ENCODE measurements at places on chromosomes 5 and 9. TPM values are rescaled to one million over a fixed set of nuclear protein-coding genes. Genes with fewer than 3 reads are reported as not detected.

GRCh38 chr5:74299833-74300232 is 340.7 kb downstream of the ENC1 start:
- no peak for DNase-seq

The SNX2 gene
- 54.7 TPM for total RNA-seq

DNA sequence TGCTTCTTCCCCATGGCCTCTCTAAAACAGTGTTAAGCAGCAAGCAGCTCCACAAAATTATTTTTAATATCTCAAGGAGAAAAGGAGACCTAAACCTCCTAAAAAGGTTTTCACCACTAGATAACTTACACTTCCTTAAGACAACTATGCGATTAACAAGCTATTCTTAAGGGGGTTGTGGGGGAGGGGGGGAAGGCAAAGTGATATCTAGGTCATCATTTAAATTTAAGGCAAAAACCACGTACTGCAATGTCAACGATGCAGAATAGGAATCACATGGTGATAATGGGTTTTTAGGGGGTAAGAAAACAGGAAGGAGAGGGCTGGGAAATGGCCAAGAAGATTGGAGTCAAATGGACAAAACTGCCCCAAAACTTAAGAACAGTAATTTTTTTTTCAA is 32.6 kb downstream of the CSNK1A1 start:
- DNase-seq = no peak

DNA sequence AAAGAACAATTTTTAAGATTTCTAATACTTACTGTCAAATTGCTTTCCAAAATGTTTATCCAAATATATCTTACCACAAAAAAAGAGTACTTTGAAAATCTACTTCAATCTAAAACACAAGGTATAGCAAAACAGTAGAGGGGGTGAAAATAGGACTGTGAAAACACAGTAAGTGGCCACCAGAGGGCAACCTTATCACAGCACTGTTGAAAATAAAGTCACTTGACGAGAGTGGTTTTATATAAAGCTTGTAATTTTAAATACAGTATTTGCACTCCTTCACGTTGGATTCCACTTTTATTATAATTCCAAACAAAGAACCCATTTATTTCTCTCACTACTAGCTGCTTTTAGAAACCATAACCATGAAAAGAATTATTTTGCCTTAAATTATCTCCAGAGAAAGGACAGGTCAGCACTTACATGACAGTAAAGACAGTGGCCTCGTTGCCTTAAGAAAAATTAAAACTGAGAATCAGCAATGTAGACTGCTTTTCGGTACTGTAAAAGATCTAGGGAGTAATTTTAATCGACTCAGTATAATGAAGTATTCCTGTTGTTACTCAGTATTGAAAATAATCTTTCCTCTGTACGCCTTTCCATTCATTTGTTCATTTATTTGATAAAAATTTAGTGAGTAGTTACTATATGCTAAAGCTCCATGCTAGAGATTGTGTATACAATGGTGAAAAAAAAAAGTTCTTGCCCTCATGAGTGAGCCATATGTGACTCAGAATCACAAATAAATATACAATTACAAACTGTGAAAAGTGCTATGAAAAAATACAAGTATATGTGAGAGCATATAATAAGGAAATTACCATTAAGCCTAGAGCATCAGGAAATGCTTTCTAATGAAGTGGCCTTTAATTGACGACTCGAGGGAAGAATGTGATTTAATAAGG is 40.0 kb upstream of the CDK5RAP2 start:
- DNase-seq = no peak

The GABRA6 gene
- not detected for total RNA-seq

GRCh38 chr9:22005702-22006606 is 3.2 kb downstream of the CDKN2B start:
- peak; percentile 66 for DNase-seq

The TMOD1 gene
- total RNA-seq = not detected

DNA sequence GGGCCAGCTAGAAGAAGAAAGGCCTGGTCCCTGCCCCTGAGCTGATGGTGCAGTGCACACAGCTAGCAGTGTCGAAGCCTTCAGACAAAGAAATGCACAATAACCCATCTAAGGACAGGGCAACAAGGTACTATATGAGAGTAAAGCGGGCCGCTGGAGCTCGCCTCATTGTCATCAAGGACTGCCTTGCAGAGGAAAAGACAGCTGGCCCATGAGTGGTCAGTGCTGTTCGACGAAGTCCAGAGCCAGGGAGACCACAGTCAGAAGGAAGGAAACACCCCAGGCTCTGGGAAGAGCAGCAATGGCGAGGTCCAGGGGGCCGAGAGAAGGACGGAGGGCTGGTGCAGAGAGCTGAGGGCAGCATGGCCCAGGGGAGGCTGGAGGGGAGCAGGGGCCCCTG is 17.3 kb downstream of the ATPSCKMT start:
- DNase-seq = no peak

DNA sequence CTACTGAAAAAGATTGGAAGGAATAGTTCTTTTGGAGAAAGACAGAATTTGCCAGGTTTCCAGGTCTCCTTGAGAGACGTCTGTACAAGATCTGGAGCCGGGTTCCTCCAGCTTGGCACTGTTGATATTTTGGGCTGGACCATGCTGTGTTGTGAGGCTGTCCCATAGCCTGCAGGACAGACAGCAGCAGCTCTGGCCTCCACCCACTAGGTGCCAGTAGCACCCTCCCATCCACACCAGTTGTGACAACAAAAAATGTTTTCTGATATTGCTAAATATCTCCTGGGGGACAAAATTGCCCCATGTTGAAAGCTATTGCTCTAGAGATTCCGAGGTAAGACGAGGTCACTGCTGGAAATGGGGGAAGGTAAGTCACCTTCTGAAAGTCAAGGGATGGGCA is 287.7 kb upstream of the DAP start:
- DNase-seq = no peak

The MELK gene
- total RNA-seq = 82.7 TPM

Measured in foreskin keratinocyte (primary cell).